ENCODE measurements at places on chromosomes 11 and 22.

DNA sequence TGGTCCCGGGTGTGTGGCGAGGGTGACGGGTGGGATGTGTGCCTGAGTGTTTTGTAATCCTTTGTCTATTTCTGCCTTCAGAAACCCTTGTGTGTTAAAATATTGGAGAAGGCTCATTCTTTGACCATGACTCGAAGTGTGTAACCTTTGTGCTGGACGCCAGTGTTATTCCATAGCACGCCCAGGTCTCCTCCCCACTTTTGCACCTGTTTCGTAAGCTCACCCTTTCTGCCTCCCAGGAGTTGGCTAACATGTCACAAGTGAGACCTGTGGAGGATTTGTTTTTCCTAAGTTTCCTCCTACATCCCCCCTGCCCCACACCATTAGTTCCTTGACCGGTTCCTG lies 382 bp downstream of the C11orf54 start:
- H3K27me3 ChIP-seq = no peaks in the 10 kb centered on the region
- no peak for DNase-seq
- peaks cover 20% of the 10 kb centered on the region for H3K4me1 ChIP-seq
- peak overlapping the region; percentile 86 for H3K27ac ChIP-seq
- peaks cover 30% of the 10 kb centered on the region for H3K36me3 ChIP-seq
- H3K4me3 ChIP-seq = peak overlapping the region; percentile 79

DNA sequence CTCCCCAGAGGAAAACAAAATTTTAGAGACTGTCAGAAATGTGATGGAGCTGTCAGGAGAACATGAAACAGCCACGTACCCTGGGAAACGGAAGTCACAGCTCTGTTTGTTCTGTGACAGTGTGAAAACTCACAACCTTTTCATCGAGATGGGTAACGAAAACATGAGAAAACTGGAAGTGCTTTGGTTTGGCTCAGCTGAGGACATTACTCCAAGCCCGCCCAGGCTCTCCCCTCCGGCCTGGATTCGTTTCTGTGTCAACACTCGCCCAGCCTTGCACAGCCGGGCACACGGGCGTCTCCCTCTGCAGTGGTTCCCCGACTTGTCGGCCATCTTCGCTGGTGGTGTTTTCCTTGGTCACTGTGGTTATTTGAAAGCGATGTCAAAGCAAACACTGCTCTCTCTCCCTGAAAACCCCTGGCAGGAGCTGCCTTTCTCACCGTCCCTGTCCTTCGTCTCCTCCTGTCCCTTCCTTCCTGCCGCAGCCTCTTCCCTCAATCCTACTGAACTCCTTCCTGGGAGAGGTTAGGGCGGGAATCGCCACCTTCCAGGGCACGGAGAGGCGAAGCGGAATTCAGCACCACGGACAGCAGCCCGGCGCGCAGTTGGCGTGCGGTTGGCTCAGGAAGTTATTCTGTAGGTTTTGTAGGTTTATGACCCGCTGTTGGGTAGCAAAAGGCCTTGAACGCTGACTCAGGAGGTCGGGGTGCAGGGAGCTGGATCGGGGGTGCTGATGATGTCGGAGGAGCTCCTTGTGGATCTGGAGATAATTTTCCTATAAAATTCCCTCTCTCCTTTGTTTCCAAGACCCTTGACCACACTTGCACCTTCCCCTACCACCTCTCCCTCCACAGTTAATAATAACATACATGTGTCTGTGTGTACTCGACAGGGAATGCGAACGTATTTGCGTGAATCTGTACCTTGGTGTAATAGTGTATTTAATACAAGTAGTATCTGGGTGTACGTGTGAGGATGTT lies 13.1 kb upstream of the RPS19BP1 start:
- no peak overlapping the region for H3K27ac ChIP-seq
- H3K4me1 ChIP-seq = 0 out of 2 replicates have a peak, but pooled peaks cover 3% of the 10 kb centered on the region
- DNase-seq = no peak
- no peaks in the 10 kb centered on the region for H3K36me3 ChIP-seq
- no peak overlapping the region for H3K4me3 ChIP-seq

DNA sequence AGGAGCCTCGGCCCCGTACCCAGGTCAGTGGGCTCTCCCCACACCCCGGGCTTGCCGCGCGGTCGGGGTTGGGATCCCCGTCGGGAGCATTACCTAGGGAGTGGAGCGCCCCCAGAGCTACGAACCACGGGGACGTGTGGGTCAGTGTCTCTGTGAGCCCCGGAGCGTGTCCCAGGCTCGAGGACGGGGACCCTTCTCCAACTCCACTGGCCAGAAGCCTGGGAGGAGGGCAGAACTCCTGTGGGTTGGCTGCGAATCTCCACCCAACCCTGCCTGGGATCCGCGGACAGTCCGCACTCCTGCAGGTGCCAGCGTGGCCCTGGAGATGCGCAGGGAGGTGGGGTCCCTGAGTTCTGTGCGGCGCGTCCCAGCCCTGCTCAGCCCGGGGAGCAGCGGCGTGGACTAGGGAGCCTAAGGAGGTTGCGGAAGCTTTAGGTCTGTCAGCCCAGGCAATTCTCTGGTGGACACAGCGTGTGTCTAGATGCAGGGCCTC lies 346 bp downstream of the PPFIBP2 start:
- no peaks in the 10 kb centered on the region for H3K27me3 ChIP-seq
- H3K27ac ChIP-seq = peak overlapping the region; percentile 63
- H3K4me1 ChIP-seq = peaks cover 8% of the 10 kb centered on the region

DNA sequence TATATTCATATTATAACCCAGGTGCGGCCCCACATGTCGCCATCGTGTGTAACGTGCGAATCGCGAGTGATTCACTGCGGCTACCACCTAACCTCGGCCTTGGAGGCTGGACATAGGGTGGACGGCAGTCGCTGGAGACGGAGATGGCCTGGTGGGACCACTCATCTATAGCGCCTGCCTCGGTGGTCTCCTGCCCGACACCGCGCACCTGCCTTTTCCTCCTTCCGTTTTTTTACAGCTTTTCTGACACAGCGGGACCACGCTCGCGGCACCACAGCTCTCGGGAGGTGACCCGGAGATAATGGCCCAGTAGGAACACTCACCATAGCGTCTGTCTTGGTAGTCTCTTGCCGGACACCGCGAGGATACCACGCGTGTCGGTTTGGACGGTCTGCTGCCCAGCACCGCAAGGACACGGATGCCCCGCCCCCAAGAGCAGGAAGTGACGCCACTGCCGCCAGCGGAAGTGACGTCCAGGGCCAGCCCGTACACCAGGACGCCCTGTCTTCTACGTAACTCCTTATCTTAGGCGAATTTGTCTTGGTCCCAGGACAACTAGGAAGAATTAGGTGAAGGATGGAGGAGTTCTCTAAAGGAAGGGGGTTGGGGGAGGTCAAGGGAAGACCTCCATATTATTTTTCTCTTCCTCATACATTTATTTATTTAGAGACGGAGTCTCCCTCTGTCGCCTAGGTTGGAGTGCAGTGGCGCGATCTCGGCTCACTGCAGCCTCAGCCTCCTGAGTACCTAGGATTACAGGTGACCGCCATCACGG lies 6.4 kb downstream of the SNU13 start:
- DNase-seq = peak; percentile 73
- peak overlapping the region; percentile 72 for H3K4me3 ChIP-seq
- H3K4me1 ChIP-seq = peaks cover 29% of the 10 kb centered on the region
- peak overlapping the region; percentile 66 for H3K27ac ChIP-seq

GRCh38 chr11:47187723-47188122 lies 1.5 kb upstream of the PACSIN3 start:
- H3K4me1 ChIP-seq = peaks cover 45% of the 10 kb centered on the region
- peak overlapping the region; percentile 96 for H3K27ac ChIP-seq
- H3K27me3 ChIP-seq = no peaks in the 10 kb centered on the region
- no peak for DNase-seq

DNA sequence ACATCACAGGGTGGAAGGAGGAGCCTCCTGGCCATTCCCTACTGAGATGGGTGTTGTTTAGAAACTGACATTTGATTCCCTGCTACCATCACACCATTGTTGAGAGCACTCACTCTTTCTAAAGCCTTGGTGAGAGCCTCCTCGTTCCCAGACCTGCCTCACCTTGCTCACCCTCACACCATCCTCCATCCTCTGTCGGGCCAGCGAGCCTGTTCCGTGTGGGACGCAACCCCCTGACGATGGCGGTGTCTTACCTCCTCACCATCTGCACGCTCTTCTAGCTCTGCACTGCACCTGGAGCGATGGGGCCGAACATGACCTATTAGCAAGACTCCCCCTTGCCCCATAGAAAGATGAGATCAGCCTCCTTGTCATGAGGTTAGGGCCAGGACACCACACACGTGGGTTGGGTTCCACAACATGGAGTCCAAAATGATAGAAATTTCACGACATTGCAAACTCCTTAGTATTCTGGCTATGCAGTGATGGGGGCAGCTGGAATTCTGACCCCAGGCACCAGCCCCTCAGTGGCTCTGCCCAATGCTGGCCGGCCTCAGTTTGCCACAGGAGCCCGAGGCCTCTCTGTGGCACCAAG lies 1017.9 kb downstream of the TBC1D22A start:
- H3K4me3 ChIP-seq = no peak overlapping the region
- no peaks in the 10 kb centered on the region for H3K4me1 ChIP-seq
- no peak for DNase-seq
- H3K27me3 ChIP-seq = no peaks in the 10 kb centered on the region

DNA sequence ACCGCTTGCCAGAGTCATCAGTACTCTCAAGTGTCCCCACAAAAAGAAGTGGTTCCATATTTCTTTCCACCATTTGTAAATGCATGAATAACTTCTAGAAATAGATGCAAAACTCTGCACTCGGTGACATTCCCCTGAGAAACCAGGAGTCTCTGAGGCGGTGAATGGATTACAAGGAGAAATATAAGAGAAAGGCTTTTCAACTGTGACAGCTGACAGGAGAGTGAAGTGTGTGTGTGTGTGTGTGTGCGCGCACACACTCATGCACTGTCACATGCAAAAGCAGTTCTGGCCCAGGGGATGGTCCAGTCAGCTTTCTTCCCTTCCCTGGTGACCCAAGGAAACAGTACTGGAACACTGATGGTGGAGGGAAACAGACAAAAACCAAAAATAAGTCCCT lies 710.0 kb downstream of the OPCML start:
- H3K27ac ChIP-seq = no peak overlapping the region
- DNase-seq = no peak
- H3K4me3 ChIP-seq = no peak overlapping the region
- no peaks in the 10 kb centered on the region for H3K36me3 ChIP-seq
- H3K27me3 ChIP-seq = no peaks in the 10 kb centered on the region
- H3K4me1 ChIP-seq = no peaks in the 10 kb centered on the region

DNA sequence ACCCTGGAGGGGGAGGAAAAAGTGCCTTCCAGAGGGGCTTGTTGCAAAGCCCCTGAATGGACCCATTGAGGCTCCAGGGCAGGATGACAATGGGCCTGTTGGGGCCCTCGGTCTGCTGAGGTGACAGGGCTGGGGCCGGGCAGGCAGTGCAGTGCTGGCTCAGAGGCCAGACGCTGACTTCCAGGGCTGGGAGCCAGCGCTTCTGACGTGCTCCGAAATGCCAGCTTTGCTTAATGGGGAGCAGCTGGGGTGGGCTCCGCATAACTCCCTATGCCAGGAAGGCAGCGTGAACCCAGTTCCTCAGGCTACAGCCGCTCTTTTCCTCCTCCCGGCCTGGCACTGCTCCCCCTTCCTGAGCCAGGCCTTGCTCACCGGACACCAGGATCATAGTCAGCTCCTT lies 17.7 kb downstream of the NAV2 start:
- no peaks in the 10 kb centered on the region for H3K27me3 ChIP-seq
- no peaks in the 10 kb centered on the region for H3K36me3 ChIP-seq
